SK-N-SH (cell line): ENCODE measurements at places on chromosomes 1 and 21.
A peak's percentile ranks its signal among the peaks of the same experiment; 100 is the strongest.

DNA sequence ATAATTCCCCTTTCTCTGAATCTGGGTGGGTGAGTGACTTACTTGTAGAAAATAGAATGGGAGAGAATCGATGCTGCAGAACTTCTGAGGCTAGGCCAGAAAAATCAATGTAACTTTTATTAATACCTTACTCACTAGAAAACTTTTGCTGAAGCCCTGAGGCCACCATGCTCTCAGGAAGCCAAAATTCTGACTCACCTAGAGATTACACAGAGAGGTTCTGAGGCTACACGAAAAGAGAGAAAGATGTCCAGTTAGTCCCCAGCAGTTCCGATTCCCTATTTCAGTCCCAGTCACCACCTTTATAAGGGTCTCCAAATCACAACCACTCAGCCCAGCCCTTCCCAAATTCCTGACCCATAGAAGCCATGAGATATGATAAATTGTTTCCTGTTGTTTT is 135.2 kb downstream of the NTPCR start:
- no peak for DNase-seq

GRCh38 chr1:998745-998994 is 1.2 kb downstream of the HES4 start:
- DNase-seq, result no peak

DNA sequence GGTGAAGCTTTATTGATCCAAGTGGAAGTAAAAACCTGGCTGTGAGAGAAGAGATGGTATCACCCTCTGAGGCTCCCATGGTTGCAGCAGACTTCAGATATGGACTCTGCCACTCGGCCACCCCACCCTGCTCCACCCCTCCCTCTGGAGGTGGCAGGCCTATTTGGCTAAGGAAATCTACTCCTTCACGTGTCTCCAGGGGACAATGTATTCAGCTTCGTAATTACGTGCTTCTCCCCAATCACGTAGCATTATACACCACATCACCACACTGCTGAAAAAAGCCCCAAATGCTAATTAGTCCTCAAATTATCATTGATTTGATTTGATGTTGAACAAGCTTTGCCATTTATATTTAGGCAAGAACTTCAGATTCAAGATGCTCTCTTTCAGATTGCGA is 220.7 kb downstream of the OMA1 start:
- DNase-seq, result no peak

GRCh38 chr1:17654519-17654918 is 100.6 kb upstream of the ACTL8 start:
- no peak for DNase-seq

GRCh38 chr21:18894387-18894786 is 490.8 kb upstream of the TMPRSS15 start:
- DNase-seq, result no peak

DNA sequence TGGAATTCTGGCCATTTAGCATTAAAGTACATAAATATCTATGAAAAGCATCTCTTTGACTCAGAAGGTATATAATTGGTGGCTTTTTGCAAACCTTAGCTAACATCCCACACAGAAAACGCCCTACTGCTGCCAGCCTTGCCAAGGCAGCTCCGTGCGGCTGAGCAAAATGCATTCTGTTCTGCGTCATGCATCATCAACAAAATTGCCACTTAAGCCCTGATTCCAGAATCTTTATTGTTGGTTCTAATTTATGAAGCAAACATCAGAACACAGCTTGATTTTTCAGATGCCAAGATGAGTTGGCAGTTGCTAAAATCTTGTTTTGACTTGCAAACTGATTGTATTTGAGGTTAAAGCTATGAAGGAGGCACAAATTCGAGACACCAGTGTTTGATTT is 314.9 kb upstream of the DEPDC1 start:
- no peak for DNase-seq

GRCh38 chr1:241408170-241408569 is 51.2 kb upstream of the RGS7 start:
- DNase-seq, result peak; percentile 23

DNA sequence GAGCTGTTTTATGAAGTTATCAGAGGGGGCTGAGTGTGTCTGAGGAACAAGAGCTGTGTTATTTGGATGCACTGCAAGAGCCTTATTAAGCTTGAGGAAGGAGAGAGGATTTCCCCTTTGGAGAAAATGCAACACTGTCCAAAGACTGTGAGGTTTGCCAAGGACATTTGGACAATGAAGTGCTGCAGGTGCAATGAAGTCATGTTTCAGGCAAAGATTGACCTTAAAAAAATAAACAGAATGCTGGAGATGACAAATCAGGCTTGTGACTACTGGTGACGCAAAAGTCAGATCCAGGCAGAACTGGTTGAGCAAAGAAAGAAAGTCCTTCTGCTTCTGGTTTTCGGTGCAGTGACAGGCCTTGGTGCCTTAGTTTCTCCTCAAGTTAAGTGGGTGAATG is 125.2 kb upstream of the KIAA0040 start:
- DNase-seq, result no peak

- DNase-seq, result no peak
These were observed 34.3 kb downstream of the SSBP3 start for GRCh38 chr1:54371942-54372275.

GRCh38 chr1:175369696-175370095 is 177.1 kb upstream of the KIAA0040 start:
- no peak for DNase-seq

DNA sequence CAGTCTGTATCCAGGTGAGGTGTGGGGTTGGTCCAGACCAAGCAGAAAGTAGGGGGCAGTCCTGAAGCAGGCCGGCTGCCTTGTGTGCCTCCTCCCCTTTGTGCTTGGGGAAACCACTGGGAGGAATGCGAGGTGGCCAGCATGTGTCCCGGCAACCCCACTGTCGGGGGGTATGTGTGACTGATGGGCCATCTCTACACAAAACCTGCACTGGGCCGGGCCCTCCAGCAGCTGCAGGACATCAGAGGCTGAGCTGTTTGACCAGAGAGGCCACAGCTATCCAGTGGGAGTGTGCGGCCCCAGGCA is 33.3 kb downstream of the TMEM51 start:
- DNase-seq, result no peak

- no peak for DNase-seq
These were observed 19.8 kb downstream of the ERRFI1 start for GRCh38 chr1:8006037-8006963.

GRCh38 chr1:94947437-94947836 is 20.5 kb upstream of the CNN3 start:
- no peak for DNase-seq

- DNase-seq, result no peak
These were observed 188.6 kb upstream of the SNX7 start for GRCh38 chr1:98472878-98473277.

GRCh38 chr1:76293831-76294230 is 219.3 kb downstream of the ST6GALNAC3 start:
- no peak for DNase-seq

DNA sequence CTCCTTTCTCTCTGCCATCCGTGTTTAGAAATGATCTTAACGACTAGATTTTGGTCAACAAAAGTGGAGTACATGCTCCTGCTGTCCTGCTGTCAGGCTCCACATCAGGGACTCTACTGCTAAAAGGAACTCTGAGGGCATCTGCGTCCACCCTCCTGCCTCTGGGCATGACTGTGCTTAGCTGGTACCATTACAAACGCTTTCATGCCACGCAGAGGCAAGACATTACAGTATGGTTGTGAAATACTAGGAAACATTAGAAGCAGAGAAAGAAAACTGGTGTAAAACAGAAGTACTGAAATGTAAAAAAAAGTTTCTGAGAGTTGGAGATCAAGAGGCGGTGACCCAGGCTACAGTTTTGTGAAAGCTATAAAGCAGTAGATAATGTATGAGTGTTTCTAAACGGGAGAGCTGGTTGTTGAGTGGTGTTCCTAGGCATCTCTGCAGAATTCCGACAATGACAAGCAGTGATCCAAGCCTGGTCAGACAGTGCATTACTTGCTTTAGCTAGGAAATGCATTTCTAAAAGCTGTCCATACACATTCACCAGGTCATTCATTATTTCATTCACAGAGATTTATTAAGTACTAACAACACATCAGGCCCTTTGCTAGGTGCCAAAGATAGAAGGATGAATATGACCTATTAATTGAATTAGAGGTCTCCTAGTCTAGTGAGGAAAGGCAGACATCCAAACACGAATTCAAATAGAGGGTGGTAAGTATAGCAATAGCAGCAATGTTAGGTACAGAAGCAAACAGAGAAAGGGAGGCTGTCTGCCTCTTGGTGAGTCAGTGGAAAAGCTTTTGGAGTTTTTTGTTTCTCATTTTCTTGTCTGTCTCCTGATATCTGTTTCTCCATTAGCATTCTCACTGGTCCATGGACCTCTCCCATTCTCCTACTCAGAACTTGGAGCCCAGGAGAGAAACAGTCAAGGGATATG is 401.9 kb downstream of the LMO4 start:
- no peak for DNase-seq

DNA sequence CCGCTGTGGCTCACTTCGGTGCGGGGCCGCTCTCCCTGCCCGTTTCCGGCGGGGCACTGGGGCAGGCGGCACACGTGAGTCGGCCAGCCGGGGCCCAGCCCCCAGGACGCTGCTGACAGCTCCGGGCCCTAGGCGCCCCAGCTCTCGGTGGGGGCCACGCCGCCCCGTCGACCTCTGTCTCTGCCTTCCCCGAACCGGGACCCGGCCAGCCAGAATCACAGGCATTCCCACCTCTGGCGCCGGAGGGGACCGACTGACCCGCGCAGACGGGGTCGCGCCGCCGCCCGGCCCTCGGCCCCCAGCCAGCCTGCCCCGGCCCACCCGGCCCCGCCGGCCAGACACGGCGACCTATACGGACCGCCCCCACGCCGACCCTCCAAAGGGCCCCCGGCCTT is 755 bp downstream of the SCMH1 start:
- peak; percentile 81 for DNase-seq

DNA sequence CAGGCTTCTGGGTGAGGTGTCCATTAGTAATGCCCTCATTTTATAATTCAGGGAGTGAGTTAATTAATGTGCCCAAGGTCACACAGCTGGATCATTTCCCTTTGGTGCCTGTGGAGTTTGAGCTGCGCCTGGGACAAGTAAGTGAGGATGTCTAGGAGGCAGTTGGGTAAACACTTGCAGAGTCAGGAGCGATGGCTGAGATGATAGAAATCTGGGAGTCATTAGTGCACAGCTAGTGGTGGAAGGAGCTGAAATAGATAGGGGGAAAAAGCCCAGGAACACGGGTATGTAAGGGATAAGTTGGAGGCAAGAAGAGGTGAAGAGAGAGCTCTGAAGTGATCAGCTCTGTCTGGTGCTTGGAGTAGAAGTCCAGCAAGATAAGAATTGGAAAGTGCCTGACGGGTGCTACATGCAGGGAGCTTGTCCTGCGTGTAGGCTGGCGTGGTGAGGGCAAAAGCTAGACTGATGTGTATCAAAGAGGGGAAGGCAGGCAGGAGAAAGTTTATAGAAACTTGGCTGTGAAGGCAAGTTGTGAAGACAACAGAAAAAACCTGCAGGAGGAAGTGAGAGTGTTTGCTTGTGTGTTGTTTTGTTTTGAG is 1.7 kb upstream of the SCAF4 start:
- DNase-seq, result peak; percentile 33

DNA sequence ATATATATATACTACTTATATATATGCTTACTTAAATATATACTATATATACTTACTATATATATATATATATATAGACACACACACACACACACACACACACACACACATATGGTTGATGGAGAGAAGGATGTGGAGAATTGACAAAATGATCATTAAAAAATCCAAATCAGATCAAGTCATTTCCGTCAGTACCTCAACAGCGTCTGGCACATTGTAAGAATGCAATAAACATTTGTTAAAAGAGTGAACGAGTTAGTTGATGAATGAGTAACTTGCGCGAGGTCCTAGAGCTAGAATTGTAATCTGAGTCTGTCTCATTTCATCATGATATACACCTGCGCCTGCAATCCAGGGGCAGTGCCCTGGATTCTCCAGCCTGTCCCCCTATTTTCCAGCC is 243.0 kb upstream of the MAP1LC3C start:
- no peak for DNase-seq

DNA sequence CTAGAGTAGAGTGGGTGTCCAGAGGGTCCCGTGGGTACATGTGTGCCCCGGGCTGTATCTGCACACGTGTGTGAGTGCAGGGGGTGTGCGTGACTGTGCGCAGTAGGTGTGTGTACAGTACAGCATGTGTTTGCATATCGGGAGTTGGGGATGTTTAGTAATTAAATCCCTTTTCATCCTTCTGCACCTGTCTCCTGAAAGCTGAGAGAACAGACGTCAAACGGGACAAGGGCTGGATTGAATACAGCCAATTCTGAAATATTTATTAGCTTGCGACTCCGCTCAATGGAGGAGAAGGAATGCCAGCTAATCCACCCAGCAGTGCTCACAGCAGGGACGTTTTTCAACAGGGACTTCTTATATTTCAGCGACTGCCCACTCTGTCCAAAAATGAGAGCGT is 44.7 kb upstream of the CASZ1 start:
- DNase-seq, result no peak

GRCh38 chr1:54267815-54268761 is 68.1 kb downstream of the MRPL37 start:
- DNase-seq, result no peak

GRCh38 chr1:62398377-62398776 is 38.5 kb upstream of the USP1 start:
- no peak for DNase-seq

- DNase-seq, result no peak
These were observed 57.4 kb upstream of the CAMK1G start for GRCh38 chr1:209526137-209526536.

- DNase-seq, result no peak
These were observed 2.9 kb downstream of the PPP1R8 start for GRCh38 chr1:27833470-27833869.

- no peak for DNase-seq
These were observed 18.7 kb upstream of the FMO2 start for GRCh38 chr1:171166361-171166760.

DNA sequence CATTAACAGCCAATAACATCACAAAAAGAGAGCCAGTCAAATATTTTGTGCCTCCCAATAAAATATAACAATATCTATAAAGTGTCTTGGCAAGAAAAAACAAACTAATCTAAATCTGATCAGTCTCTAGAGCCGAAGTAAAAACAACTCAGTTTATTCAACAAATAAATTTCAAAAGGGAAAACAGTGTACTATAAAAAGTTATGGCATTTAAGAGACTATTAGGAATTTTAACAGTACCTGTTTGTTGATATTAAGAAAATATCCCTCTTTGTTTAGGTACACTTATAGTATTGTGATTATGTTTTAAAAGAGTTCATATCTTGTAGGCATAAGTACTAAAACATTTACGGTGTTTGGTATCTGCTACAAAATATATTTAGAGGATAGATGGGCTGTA is 36.6 kb upstream of the C1orf53 start:
- DNase-seq, result no peak

GRCh38 chr1:221637641-221638041 is 104.2 kb downstream of the DUSP10 start:
- DNase-seq, result no peak

- peak; percentile 57 for DNase-seq
These were observed 67.8 kb downstream of the OBSCN start for GRCh38 chr1:228275430-228276173.

GRCh38 chr1:43545339-43545694 is 14.6 kb downstream of the PTPRF start:
- DNase-seq, result no peak

DNA sequence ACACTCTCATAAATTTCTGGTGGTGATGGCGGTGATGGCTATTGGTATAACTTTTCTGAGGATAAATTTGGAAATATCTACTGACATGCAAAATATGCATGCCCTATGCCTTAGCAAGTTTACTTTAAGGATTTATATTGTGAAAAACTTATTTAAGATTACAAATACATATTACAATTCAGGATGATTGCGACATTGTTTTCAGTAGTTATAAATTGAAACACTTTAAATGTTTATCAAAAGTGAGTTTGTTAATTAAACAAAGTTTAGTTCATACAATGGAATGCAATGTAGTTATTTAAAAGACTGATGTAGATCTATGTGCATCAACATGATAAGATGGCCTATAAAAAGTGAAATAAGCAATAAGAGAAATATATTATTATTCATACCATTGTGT is 331.3 kb upstream of the NR5A2 start:
- no peak for DNase-seq
